Fibroblast of skin of left biceps (primary cell): ENCODE measurements at places on chromosomes 3 and 15.

DNA sequence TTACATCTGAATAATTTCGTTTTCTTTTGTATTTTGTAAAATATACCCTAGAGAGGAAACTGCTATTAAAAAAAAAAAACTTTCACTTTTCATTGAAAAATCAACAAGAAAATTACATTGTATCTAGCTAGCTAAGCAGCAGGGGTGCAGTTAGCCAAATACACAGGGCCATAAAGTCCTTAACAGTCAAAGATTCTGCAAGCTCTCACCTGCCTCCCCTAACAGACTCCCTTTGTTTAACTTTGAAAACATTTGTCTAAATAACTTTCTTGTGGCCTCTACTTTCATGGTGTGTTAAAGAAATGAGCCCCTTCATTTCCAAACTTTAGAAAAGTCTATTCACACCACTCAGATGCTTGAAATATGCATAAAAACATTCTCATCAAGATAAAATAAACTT, 23.3 kb downstream of the CBLB start:
- DNase-seq, result no peak

- DNase-seq, result no peak
Observed at GRCh38 chr15:59570315-59570714, 41.3 kb upstream of the GCNT3 start.

DNA sequence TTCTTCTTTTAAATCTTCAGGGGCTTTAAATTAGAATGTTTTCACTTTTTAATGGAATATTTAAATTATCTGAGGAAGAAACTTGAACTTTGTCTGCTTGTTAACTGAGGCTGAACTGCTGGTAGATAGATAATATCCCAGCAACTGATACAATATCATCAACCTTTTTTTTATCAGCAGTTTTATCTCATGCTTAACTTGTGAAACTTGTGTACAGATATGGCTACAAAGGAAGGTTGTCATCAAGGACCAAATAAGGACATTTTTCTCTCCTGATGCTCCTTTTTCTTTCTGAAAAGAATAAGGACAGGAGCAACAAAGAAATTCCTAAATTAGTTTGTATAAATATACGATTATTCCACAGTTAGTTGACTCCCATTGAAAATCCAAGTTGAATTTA, 66.4 kb upstream of the KBTBD8 start:
- no peak for DNase-seq

GRCh38 chr15:88890495-88890894, 4.8 kb downstream of the HAPLN3 start:
- no peak for DNase-seq

DNA sequence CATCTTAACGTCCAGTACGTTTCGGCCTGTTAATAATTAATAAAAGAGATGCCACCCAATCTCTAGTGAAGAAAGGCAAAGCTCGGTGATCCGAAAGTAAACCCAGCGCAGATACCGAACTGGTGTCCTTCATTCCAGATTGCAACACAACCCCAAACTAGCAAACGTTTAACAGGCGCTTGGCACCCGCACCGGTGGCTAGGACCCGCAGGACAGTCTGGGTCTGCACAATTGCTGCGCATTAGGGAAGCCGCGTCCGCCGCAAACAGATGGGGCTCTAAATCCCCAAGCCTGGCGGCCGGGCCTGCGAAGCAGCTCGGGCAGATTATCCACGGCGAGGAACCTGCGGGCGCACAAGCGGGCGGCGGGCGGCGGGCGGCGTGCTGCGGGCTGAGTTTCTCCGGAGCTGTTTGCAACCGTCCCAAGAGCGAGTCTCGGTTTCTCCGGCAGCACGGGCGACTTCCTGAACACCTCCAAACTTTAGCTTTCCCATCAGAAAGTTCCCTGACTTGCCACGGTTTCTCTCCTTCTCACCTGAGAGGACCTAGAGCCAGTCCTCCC, 112.1 kb upstream of the ICE2 start:
- DNase-seq, result no peak

GRCh38 chr15:58161436-58161930, 23.3 kb downstream of the AQP9 start:
- no peak for DNase-seq

DNA sequence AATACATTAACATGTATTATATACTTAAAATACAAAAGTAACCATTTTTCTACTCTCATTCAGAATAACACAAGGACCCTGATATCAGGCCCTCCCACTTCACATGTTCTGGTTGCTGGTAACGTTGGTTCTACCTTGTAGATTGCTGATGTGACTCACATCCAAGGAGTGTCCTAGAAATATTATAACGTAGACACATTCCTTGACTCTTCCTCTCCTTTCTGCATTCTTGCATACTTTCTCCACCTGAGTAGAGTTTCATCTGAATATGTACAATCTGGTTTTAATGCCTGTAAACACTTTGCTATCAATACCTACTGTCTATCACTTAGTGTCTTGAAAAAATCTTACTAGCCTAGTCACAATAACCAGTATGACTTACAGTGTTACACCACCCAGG, 35.0 kb upstream of the NEDD4 start:
- DNase-seq, result no peak

DNA sequence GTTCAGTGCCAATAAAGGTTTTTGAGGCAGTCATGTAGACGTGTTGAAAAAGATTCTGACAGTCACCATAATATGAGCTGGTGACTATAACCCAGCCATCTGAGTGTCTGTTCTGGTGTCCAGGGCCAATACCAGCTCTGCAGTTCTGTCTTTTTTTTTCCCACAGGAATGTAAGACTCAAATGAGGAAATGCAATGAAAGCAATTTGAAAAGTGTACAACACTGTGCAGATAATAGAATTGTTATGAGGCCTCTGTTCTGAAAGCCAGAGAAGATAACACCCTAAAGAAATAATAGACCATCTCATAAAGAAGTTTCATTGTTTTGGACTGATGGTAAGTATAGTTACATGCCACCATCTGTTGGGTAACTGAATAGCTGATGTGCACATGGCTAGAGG, 57.1 kb downstream of the CLDN1 start:
- DNase-seq, result no peak

DNA sequence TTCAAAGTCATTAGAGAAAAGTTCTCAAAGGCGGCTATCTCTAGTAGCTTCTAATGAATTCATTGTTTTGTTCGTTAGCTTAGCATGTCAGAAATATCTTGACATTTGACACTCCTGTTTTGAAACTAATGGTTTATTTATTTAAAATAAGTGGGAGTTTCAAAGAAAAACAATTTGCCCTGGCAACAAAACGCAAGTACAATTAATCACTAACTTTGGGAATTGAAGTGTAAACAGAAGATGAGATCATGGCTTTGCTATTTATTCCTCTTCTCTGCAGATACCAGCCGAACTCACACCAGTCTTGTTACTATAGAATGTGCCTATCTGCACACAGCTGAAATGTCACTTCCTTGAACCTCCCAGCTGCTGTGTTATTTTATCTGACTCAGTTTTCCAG, 27.5 kb downstream of the MASP1 start:
- peak; percentile 33 for DNase-seq

- no peak for DNase-seq
Observed at GRCh38 chr15:69590932-69591524, 138.4 kb downstream of the RPLP1 start.

DNA sequence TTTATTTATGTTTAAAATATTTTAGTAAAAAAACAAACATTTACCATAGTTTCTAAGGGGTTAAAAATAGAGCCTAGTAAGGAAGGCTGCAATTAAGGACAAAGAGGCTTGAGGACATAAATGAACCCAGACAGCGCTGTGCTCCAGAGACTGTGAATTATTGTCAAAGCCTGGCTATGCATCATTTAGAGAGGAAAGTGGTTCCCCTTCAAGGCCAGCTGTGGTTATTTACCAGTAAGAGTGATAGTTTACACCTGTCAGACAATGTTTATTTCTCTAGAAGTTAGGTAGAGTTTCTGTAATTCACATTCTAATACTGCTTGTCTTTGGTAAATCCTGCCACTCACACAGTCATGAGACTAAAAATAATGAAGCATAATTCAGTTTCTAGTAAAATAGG, 32.4 kb upstream of the PIK3R4 start:
- DNase-seq, result no peak

DNA sequence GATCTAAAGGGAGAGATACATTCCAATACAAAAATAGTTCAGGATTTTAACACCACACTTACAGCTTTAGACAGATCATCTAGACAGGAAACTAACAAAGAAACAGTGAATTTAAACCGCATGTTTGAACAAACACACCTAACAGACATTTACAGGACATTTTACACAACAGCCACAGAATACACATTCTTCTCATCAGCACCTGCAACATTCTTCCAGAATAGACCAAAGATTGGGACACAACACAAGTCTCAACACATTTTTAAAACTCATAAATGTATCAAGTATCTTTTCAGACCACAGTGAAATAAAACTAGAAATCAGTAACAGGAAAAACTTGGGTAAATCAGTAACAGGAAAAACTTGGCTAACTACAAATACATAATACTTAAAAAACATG, 256.3 kb downstream of the MCTP2 start:
- no peak for DNase-seq

DNA sequence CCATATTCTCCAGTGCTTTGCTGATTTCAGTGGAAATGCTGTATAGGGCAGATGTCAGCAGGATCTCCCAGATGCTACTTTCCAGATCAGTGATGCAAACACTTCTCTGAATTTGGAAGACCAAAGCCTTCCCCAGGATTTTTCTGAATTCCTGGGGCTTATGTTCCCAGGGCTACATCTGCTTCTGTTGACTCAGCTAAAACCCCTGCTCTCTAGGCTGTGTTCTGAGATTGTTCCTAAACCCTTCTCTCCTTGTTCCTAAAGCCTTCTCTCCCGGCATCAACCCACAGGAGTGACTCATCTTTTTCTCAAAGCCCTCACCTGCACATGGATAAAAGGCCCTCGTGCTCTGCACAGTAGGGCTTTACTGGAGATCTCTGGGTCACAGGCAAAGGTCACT, 35.5 kb downstream of the FAH start:
- no peak for DNase-seq
